ENCODE measurements at places on chromosomes 6 and 20. TPM values are rescaled to one million over a fixed set of nuclear protein-coding genes. Genes with fewer than 3 reads are reported as not detected.

- DNase-seq = no peak
Observed at GRCh38 chr6:112116221-112116620, 28.8 kb downstream of the FAM229B start.

Gene MARCKS
- 65.1 TPM for polyA plus RNA-seq

DNA sequence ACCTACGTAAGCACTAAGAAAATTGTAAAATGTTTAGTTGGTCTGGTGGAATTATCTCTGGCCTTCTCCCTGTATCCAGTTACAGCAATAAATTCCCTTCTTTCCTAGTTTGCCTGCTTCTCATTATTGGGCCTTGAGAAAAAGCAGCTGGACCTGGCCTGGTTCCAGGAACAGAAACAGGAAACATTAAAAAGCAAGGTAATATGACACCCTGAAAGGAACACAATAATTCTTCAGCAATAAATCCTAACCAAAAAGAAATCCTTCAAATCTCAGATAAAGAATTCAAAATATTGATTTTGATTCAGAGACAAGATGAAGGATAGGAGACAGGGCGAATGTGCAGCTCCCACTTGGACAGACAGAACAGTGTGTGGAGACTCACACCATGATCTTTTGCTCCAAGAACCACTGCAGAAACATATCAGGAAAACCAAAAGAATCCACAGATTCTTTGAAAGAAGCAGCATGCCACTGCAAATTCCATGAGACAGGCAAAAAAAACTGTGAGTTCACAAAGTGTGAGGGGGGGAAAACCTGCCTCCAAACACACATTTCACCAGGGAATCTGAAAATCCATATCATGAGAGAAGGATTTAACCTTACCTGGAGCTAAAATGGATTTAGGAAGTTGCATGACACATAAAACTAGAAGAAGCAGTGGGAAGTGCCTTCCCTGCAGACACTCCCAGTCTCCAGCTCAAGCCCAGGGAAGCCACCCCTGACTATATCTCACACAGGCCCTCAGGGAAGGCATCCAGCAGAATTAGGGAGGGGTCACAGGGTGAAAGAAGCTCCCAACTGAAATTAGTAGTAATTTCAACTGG, 28.9 kb downstream of the TREM1 start:
- DNase-seq = no peak

GRCh38 chr20:23235173-23236027, 115.2 kb upstream of the NXT1 start:
- DNase-seq = peak; percentile 89

DNA sequence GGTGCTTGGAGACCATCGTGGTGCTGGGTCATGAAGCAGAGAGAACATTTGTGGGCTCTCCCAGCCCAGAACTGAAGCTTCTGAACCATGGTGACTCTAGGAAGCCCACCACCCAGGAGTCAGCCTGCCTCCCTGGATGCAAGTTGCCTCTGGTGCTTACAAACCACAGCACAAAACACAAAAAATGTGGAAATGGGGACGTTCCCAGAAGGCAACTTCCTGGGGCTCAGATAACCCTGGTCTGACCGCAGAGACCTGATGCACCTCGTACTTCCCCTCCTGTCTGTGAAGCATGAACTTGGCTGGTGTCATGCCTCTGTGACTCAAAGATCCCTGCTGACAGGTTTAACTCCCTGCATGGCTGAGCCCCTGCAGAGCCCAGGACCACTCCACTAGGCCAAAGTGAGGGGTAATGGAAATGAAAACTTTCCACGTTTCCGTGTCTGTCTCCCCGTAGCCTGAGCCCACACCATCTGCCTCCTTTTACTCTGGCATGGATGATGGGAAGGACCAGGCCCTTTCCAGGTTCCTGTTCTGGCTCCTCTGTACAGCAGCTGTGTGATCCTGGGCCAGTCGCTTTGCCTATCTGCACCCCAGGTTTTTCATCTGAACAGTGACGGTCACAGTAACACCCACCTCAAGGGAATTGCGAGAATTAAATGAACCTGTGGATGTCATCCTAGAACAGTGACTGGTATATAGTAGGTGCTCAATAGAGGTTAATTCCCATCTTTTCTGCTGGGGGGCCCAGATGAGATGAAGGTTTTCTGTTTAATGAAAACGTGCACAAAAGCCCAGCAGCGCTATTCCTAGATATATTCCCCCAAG, 57.7 kb downstream of the PPP1R16B start:
- no peak for DNase-seq

DNA sequence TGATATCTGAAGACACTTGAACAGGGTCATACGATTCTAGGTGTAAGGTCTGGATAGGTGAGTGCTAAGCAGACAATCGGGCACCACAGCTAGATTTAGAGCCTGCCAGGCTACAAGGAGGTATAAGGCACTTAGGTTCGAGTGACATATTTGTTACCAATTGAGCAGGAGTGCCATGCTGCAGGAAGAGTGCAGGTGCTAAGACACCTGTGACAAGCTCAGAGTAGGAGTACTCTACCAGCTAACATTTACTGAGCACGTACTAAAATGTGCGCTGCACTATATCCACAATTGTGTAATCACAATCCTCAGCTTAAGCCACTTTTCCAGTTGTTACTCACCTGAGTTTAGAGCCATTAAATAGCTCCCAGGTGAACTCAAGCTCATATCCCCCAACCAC, 227.8 kb upstream of the MOCS1 start:
- DNase-seq = no peak

DNA sequence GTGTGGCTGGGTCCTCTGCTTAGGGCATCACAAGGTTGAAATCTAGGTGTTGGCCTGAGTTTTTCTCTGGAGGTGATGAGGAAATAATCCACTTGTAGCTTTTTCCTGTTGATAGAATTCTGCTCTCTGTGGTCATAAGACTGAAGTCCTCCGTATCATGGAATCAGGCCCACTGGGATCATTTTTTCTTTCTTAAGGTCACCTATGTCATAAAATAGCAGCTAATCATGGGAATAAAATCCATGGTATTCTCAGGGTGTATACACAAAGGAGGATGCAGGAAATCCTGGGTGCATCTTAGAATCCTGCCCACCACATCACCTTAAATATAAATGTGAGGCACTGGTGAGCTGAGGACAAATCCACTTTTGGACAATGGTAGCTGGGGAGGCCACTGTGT, 72.7 kb downstream of the PRDM1 start:
- no peak for DNase-seq

Gene GJE1
- polyA plus RNA-seq = not detected

DNA sequence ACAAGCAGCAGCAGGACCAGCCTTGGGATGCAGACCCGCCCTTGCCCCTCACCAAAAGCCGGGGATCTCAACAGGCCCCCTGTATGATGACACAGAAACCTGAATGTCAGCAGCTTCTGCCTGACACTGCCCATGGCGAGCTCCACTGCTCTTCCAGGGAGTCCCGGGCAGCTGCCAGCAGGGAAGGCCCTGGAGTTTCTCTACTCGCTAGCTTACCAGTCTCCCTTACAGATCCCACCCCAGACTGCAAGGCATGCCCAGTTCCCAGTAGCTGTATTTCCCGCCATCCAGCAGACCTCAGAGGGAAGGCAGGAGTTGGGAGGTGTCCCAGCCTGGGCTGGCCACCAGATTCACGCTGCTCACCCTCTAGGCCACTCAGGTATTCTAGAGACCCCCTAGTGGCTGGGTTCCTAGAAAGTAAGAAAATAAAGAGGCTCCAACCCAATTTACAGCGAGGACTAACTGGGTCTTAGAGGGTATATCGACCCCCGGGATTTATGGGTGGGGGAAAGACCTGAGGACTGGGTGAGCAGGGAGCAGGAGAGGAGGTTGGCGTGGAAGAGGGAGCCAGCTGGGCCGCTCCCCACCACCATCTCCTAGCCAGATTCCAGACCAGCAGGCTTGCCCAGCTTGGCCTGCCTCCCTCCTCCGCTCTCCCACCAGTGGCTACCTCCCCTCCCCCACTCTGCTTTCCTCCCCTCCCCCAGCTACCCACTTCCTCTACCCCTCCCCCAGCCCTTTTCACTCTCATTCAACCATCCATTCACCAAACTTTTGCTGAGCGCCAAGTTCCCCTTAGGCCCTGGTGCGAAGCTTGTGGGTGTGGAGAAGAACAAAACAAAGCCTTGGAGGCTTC, 9.7 kb upstream of the HMGA1 start:
- peak; percentile 75 for DNase-seq

DNA sequence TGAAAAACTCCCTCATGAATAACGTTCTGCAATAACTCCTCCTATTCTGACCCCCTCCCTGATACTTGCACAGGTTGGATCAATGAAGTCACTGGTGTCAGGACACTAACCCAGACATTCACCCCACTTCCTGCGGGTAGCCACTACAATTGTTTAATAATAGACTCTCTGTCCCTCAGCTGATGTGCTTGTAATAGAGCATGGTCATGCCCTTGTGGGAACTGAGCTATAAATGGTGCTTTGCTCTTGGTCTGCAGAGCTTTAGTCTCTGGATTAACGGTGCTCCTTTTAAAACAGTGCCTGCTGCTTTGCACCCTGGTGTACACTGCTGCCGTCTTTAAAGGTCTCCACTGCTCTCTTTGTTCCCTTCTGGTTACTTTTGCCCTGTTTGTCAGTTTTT, 127.3 kb downstream of the BACH2 start:
- no peak for DNase-seq

DNA sequence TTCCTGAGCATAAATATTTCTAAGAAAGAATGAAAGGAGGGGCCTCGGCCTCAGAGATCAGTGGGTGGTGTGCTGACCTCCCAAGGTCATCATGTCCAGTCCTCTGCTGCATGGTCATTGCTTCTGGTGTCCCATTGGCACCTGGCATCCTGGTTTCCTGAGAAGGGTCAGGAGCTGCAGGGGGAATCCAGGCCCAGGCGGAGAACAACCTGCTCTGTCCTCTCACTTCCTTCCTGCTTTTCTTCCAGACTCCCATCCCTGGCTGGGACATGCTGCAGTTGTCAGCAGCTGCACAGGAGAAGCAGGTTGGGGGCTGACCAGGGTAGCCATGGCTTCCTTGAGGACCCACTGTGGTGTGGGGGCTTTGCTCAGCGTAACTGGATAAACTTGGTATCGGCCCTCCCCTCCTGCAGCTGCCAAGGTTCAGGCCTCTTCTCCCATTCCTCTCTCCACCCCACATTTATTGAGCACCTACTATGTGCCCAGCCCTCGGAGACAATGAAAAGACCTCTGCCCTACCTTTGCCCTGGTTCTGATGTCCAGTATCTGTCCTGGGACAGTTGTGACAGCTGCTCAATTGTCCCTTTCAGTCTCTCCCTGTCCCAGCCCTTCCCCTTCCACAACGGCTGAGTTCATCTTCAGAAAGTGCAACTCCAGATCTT, 155.2 kb downstream of the CEBPB start:
- DNase-seq = peak; percentile 44

- DNase-seq = no peak
Observed at GRCh38 chr6:71486461-71486860, 197.8 kb downstream of the OGFRL1 start.

GRCh38 chr6:81487489-81487888, 265.0 kb downstream of the TENT5A start:
- DNase-seq = no peak

DNA sequence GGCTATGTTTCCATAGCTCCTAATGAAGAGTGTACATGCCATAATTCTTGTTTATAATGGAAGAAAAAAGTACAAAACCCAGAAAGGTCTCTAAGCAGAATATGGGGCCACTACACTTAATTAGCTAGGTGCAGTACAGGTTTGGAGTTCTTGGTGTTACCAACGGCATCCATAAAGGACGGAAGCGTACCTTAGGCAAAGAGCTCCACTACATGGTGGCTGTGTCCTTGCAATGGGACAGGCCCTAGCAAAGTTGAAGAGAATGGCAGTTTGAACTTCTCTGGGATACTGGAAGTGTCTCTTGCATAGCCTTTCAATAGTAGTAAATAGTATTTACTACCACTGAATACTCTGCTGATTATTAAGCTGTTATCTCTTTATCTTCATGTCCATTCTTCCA, 371.7 kb upstream of the MMS22L start:
- no peak for DNase-seq

Gene SLC2A10
- polyA plus RNA-seq = 1.9 TPM

DNA sequence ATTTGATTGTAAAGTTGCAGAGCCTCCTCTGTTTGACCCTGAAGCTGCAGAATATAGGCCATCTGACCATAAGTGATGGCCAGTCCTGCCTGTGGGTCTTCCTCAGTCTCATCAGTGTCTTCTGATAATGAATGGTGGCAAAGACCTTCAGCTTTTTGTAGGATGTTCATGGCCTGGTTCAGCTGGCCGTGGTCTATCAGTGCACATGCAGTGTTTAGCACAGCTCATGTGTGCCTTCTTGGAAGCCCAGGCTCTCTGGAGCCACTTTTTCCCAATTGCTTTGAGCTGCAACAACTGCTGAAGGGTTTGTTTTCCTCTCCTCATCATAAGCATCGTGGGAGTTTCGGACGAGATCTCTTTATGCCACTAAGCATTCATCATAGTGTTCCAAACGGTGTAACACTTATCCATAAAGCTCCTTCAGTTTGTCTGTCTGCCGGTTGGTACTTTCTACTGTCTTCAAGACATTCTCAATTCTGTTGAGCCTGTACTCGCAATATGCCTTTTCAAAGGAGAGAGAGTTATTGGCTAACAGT, 70.1 kb upstream of the TULP4 start:
- DNase-seq = no peak

GRCh38 chr6:75196081-75196687, 9.7 kb downstream of the COL12A1 start:
- no peak for DNase-seq

Measured in spleen (tissue), 13 donors.